Cortex of kidney (tissue), 1 donor: ENCODE measurements at places on chromosomes 7 and 10.

GRCh38 chr10:6120691-6121090 is 31.9 kb downstream of the RBM17 start:
- DNase-seq: no peak

DNA sequence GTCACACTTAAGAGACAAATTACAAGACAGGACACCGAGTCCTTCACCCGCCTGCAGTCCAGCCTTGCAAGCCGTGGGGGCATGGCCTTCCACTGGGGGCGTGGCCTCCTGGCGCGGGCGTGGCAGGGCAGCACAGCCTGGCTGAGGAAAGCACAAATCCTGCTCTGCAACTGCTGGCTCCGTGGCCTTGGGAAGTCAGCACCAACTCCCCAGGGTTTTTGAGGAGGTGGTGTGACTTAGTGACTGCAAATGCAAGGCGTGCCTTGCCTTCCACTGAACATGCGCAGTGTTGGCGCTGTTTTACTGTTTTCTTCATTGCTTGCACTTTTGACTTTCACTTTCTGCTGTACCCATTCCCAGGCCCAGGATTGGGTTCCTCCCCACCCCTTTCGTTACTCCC is 12.9 kb upstream of the BMS1 start:
- no peak for DNase-seq

GRCh38 chr10:11875494-11876281 is 52.5 kb downstream of the PROSER2 start:
- DNase-seq: no peak

GRCh38 chr10:97195706-97196222 is 10.0 kb upstream of the SLIT1 start:
- no peak for DNase-seq

DNA sequence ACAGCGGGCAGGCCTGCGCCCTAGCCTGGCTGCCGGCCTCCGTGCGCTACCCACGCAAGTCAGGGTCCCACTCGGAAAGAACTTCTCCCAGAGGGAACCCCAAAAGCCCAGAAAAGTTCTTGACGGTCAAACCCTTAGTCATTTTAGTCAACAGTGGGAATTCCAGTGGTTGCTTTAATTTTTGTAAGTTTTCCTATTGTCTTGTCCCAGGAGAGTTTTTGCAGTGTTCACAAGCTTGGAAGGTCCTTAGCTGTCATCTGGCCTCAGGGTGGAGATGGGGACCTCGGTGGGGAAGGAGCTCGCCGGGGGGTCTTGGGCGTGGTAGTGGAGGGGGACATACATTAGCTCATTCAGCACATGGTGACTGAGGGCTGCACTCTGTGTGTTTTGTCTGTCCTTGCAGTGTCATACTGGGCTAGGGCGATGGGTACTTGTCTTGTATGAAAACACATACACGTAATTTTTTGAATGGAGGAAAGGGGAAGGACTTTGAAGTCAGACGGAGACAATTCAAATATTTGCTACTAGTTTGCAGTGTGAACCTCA is 736 bp downstream of the MINDY4 start:
- DNase-seq: no peak

DNA sequence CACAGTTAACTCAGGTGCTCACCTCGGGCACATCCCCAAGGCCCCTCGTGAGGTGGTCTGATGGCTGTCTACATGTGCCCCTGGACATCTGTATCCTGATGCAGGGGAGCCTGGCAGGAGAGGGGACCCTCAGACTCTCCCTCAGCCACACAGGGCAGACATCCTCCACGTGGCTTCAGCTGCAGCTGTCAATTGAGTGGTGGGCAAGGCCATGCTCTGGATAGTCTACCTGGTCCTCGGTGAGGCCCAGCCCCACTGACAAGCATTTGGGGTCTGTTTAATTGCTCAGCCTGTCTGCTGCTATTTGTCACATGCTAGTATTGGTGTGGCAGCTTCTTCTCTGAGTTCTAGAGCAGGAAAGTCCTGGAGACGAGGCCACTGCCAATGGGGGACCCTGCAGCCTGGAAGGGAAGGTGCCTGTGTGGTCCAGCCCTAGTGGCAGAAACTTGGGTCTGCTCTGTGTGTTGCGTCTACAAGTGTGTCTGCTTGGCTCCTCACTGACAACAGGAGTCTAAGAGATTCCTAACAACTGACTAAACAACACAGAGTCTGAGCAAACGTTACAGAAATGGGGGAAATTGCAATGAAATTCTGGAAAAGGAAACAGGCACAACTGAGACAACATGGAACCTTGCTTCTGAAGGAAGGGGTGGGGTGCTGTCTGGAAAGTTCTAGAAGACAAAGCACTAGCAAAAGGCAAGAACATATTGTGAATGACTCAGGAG is 59.3 kb upstream of the IGFBP3 start:
- no peak for DNase-seq

DNA sequence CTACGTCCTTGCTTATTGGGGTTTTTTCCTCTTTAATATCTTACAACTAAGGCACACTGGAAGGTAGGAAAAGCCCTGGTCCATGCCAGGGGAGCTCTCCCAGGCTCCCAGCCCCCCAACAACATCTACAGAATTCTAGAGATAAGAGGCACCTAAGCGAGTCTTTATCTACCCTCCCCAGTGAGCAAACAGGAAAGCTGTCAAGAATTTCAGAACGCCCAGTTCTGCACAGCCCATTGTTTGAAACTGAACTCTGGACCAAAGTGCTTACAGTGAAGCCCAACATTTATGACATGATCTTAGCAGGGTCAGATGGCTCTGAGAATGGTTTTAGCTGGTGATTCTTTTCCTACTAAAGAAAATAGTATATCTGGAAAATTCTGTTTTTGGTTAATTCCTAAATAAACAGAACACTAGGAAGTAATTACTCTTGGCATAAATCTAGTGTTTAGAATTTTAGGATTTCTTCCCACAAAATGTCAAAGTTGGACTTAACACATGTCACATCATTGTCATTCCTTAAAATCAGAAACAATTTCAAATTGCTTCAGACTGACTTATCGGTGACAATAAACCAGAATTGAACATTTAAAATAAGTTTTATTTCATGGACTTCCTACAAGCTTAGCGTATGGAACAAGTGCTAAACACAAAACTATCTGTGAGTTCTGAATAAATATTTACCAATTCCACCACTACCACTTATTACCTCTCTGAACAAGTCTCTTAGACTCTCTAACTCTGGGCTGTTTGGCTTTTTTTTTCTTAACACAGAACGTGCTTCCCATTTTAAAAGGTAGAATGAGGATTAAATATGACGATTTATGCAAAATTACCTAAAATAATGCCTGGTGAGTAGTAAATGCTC is 31.3 kb upstream of the RNF32 start:
- no peak for DNase-seq

GRCh38 chr10:80518807-80519360 is 18.8 kb upstream of the SH2D4B start:
- no peak for DNase-seq

- no peak for DNase-seq
Measured at GRCh38 chr10:92562424-92562823, 11.5 kb downstream of the IDE start.

- DNase-seq: no peak
Measured at GRCh38 chr10:110349831-110350230, 45.1 kb upstream of the SMNDC1 start.

DNA sequence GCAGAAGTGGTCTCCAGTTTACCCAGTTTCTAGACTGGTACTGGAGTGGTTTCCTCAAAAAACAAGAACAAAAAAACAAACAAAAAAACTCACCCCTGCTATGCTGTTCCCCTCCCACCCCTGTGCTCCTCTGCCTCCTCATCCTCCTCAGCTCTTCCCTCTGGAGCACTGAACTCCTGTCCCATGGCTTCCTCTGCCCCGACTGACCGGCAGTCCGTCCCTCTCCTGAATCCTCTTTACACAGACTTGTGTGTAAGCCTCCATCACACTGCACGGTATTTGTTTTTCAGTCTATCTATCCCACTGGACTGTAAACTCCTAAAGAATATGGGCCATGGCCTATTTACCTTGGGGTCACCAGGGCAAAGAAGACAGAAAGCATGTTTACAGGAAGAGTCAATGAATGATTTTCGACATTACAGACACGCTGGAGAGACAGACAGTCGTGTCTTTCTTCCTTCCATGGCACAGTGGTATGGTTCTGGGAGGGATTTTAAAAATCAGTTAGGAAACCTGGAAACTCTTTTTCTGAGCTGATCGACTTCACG is 265.3 kb downstream of the GLI3 start:
- no peak for DNase-seq

- no peak for DNase-seq
Measured at GRCh38 chr7:122552769-122553168, 146.1 kb downstream of the RNF133 start.

GRCh38 chr7:73353243-73353642 is 25.3 kb downstream of the FKBP6 start:
- DNase-seq: no peak

DNA sequence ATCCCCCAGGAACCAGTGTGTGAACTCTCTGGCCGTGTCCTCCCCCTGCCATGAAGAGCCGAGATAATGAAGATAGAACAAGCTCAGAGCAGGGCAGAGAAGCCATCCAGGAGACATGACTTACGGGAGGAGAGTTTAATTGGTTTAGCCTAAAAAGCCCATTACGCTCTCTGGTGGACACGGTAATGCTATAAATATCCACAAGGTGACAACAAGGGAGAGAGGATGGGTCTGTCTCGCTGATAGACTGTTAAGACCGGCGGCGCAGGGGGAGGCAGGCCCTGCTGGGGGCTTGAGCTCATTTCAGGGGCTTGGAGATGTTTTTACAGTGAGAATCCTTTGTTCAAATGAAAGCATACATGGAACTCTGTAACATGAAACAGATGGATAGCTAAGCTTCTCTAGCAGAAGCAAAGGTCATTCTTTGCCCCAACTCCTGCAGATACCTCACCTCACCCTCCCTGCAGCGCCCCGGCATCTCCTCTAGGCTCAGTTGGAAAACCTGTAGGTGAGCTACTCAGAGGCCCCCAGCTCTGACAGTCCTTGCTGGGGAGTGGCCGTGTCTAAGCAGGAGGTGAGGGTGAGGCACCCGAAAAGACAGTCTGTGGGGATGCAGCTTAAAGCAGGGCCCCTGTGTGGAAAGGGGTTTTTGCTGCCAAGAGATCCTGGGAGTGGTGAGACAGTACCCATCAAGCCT is 40.8 kb upstream of the LOXL4 start:
- no peak for DNase-seq
